ENCODE measurements at places on chromosomes 6 and 20.

GRCh38 chr20:9581509-9581908 is 67.1 kb downstream of the LAMP5 start:
- no peak for DNase-seq

DNA sequence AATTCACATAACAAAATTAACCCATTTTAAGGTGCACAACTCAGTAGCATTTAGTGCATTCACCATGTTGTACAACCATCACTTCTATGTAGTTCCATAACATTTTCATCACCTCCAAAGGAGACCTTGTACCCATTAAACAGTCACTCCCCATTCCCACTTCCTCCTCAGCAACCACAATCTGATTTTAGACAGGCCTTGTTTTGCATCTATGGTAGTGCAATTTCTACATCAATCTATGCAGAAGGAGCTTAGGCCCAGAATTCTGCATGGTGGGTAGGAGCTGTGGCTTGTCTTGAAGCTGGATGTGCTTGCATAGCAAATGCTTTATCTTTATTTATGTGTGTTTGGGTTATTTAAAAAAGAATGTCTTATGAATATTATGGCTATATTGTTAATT is 13.5 kb upstream of the HLA-DQA1 start:
- no peak for DNase-seq

- no peak for DNase-seq
Measured at GRCh38 chr6:14622085-14622484, 504.5 kb downstream of the CD83 start.

- no peak for DNase-seq
Measured at GRCh38 chr20:8183526-8183925, 51.5 kb downstream of the PLCB1 start.

DNA sequence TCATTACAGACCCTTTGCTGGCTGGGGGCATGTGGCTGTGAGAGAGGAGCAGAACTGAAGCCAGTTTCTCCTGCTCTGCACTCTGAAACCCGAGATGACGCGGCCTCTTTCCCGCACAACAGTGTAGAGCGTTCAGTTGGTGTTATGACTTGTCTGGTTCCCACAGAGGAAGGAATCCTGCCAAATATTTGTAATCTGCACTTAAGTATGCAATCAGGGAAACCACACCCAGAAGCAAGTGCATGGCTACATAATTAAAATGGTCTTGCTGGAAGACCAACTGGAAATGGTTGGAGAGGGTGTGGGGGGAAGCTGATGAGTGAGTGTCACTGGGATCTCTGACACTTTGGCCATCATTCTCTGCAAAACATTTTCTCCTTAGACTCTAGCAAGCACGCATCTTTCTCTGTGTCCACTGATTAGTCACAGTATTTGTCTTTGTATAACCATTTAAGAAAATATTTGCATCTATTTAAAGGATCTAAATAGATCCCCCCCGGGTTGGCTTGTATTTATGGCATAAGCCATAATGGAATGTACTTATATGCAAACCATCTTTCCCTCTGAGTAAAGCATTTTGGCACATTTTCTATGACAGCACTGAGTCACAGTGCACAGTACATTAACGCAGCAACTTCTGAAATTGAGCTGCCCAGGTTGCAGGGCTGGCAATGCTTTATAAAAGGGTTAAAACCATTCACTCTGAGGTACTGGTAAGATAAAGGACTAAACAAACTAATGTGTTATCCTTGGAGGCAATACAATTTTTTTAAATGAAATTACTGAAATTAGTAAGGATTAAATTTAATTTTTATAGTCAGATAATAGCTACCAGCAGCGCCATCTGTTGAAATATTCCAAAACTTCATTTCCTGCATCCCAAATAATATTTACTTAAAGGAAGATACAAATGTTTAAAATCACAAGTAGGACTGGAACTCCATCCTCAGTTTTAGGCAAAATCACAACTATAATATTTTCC is 76.7 kb downstream of the FOXC1 start:
- peak; percentile 11 for DNase-seq

- DNase-seq = no peak
Measured at GRCh38 chr20:43948455-43948854, 33.8 kb downstream of the TOX2 start.

DNA sequence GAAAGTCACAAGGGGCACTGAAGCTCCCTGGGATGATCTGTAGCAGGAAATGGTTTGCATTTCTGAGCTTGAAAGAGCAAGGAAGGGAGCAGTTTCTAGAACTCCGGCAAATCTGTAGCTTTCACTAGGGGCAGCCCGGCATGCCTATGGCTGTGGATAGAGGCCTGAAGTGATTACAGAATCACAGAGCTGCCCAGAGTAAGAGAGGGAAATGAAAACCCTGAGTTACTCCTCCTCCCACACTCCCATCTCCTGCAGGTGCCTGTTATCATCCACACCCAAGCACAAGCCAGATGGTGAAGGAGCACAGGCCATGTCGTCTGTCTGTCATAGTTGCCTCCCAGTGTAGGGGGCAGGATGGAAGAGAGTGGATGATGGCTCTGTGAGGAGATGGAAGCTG is 37.1 kb downstream of the HLA-F start:
- no peak for DNase-seq

DNA sequence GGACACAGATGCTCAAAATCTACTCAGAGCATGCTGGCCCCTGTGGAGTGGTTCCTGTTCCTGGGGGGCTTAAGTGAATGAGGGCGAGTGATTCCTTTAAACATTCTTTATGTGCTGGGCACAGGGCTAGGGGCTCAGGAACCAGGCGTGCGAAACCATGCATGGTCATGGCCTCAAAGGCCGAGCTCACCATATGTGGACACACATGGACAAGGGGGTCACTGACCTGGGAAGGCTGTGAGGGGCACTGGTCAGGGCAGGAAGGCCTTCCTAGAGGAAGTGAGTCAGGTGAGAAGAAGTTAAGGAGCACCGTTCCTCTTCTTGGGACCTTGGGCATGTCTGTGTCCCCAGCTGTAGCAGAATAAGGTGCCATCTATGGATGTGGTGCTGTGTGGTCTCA is 74.6 kb upstream of the BHLHE23 start:
- no peak for DNase-seq

DNA sequence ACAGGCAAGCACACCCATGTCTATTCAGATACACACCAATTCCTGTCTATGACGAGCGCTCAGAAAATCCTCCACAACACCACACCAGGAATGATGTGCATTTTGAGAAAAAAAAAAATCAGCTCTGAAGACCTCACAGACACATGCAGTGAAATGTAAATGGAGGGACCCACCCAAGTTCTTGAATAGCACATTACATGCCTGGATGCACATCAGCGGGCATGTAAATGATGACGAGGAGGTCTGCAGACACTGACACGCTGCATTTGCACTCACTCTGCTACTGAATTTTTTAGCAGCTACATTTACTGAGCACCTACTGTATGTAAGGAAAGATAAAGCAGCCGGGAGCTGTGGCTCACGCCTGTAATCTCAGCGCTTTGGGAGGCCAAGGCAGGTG is 14.7 kb downstream of the NRSN2 start:
- no peak for DNase-seq

DNA sequence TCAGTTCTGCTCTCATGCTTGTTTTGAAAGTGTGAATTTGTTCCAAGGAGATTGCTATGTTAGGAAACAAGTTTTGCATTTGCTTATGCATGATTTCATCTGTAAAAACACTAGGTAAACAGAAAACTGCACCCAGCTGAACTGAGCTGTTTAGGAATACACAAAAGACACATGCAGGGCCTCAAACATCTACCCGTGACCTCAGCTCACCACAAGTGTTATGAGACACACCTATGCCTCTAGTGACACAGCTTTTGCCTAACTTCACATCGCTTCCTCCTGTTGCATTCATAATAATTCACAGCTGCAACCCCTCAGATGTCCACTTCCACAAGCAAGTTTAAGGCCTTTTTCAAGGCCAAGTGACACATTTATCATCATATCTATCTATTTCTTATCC is 98.0 kb upstream of the SLC24A3 start:
- DNase-seq = no peak

DNA sequence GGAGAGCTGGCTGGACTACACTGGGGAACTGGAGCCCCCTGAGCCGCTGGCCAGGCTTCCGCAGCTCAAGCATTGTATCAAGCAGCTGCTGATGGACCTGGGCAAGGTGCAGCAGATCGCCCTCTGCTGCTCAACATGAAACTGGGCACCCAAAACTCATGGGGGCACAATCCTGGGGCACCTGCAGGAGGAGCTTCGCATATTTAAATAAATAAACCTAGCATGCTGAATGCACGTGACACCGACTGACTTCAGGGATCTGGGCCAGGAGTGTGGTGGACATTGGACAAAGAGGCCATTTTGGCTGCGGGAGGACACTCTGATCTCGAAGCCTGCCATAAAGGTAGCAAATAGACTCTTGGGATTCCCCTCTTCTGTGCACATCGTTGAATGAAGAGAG is 6.8 kb downstream of the SCAND1 start:
- peak; percentile 53 for DNase-seq

DNA sequence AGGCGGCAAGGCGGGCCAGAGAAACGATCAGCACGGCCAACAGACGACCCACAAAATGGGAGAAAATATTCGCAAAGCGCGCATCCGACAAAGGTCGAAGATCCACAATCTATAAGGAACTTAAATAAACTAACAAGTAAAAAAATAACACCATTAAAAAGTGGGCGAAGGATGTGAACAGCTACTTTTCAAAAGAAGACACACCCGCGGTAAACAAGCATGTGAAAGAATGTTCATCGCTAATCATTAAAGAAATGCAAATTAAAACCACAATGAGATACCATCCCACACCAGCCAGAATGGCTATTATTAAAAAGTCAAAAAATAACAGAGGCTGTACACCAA is 117.8 kb upstream of the SIRPA start:
- no peak for DNase-seq

DNA sequence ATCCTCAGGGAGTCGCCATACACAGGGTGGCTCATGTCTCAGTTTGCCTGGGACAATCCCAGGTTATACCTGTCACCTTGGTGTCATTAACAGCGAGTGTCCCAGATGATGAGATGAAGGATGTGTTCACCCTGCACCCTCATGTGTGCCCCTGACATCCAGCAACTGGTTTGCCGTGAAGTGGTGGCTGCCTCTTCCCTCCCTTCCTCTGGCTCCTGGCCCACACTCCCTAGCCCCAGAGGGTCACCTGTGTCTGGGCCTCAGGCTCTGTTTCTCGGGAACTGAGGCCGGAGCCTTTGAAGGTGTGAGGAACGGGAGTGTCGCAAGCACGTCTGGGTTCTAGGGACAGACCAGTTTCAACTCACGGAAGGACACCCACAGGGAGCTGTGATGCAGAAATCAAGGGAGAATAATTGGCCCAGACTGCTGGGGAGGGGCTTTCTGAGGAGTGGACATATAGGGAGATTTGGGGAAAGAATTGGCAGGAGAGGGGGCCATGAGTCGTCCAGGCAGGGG is 35.8 kb upstream of the PHACTR3 start:
- no peak for DNase-seq

DNA sequence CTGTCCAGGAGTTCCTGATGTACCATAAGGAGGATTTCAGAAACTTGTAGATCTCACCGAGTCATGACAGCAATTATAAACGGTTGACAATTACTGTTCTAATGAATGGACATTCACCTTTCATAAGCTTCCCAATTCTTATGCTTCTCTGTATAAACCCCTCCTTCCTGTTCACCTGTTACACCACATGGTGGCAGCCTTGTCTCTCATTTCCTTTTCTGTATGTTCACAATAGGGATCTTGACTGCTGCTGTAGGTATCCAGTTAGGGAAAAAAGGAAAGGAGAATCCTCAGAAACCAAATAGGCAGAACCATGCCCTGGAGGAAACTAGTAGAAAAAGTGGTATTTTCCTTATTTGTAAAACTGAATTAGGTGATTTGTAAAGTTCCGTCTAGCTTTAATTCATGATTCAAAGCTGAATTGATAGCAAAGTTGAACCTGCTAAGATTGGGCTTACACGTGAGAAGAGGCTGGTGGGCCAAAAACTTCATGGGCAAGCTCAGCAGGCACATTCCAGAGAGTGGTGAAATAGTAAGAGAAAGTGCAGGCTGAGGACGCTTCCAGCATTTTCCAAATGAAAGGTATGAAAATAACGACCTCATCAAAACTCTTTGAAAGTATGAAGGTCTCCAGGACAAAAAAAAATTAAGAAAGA is 29.0 kb upstream of the TBPL1 start:
- DNase-seq = peak; percentile 84

GRCh38 chr20:51391926-51392325 is 150.6 kb downstream of the NFATC2 start:
- no peak for DNase-seq

GRCh38 chr6:70601014-70601413 is 34.3 kb downstream of the SDHAF4 start:
- DNase-seq = no peak

- no peak for DNase-seq
Measured at GRCh38 chr20:9223296-9223695, 154.4 kb downstream of the PLCB4 start.

DNA sequence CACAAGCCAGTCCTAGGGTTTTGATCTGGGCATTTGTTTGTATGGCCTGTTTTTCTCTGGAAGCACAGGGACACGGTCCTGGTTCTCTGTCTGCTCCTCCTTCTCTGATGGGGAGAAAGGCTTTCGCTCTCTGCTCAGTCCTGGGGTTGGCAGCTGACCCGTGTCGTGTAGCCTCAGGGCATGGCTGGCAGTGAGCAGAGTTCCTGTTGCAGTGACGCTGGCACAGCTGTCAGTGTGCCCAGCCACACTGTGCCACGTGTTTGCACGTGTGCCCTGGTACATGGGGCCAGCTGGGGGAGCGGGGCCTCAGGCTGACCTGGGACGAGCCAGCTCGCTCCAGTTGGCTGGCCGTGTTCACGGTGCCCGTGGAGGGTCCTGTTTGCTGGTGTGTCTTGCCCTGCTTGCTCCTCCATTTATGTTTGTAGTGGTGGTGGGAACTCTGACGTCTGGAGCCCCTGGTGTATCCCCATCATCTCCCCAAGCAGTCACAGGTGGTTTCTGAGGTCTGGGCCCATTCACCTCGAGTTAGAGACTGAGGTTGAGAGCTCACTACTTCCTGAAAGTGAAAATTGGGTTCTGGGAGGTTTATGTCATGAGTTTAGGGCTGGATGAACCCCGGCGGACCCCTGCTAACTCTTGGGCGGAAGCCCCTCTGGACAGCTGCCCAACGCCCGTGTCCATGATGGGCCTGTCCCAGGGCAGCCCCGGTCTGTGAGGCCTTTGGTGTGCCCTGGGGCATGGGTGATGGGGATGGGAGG is 10.2 kb upstream of the DNAJC5 start:
- no peak for DNase-seq

DNA sequence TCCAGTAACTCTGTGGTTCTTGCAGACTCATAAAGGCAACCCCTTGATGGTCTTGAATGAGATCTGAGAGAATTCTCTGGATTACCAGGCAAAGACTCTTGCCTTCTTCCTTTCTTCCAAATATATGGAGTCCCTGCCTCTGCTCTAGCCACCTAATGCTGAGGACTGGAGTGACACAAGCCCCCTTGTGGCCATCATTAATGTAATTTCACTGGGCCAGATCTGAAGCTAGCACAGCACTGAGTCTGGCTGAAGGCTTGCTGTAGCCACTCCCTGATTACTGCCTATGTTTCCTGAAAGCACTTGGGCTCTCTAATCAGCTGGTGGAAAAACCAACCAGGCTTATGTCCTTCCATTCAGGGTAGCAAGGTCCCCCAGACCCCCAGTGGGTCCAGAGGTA is 559.3 kb upstream of the IRAK1BP1 start:
- no peak for DNase-seq

GRCh38 chr20:46040902-46041535 is 12.0 kb downstream of the SLC12A5 start:
- DNase-seq = peak; percentile 56
